Amygdala (tissue), 56 donors: ENCODE measurements at places on chromosomes 7 and 10.
A peak's percentile ranks its signal among the peaks of the same experiment; 100 is the strongest.

GRCh38 chr7:102175423-102176170, 111.1 kb upstream of the SH2B2 start:
- peak; percentile 59 for DNase-seq

DNA sequence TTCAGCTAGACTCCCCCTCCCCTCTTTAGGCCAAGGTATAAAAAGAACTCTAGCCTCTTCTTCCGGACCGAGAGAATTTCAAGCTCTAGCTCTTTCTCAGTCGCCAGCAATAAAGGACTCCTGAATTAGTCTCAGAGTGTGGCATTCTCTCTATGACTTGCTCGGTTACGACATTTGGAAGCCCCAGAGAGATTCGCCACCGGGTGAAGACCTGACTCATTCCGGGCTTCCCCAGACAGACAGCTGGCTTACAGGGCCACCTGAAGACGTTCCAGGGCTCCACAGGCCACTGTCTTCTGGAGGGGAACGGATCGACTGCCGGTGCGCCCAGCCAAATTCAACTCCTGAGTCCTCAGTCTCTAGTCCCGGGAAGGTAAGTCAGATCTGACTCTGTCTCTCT, at the start of gene AKR1B15:
TSS of gene AKR1B15 (plus strand) at position 234 of the 400 bp plus-strand sequence. CDS start 15,510 bp downstream, outside the sequence.
- DNase-seq: no peak

DNA sequence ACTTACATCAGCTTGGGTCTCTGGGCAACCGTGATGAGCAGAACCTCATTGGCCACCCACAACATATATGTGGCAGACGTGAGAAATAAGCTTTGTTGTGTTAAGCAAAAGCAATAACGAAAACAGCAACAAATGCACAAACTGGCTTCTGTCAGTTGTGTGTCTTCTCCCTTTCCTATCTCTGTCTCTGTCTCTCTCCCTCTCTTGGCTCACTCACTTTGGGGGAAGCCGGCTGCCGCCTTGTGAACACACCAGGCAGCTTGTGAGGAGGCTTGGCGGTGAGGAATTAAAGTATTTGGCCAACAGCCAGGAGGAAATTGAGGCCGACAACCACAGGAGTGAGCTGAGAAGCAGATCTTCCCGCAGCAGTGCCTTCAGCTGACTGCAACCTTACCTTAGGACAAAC, 21.9 kb upstream of the CDCA7L start:
- DNase-seq: no peak

- no peak for DNase-seq
Observed at GRCh38 chr7:114432061-114432460, 17.4 kb downstream of the FOXP2 start.

DNA sequence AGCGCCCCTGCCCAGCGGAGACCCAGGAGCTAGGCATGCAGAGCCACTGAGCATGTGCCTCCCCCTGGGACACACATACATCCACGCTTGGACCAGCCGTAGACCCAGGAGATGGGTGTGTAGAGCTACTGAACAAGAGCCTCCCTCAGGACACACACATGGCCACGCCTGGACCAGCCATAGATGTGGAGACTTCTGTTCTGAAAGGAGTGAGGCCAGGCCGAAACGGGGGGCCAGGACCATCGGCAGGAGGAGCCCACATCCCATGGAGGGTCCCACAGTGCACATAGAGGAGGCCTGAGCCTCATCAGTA, 340.4 kb downstream of the TCERG1L start:
- DNase-seq: no peak

DNA sequence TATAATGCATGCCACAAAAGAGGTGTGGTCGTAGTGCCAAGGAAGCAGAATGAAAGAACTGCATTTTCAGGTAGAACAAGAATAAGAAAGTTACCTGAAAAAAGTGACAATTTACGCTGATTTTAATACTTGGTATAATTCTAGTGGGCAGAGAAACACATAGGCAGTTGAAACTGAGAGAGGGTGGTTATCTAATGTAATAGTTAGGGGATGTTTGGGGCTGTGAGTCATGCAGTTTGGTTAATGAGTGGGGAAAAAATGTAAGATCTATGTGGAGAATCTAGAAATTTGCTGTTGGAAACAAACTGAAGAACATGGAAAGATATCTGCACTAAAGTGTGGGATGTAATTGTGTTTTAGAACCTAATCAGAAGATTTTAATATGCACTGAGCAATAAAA, 33.7 kb downstream of the ZNF37A start:
- no peak for DNase-seq

- no peak for DNase-seq
Observed at GRCh38 chr7:113217314-113217713, 99.0 kb upstream of the SMIM30 start.

DNA sequence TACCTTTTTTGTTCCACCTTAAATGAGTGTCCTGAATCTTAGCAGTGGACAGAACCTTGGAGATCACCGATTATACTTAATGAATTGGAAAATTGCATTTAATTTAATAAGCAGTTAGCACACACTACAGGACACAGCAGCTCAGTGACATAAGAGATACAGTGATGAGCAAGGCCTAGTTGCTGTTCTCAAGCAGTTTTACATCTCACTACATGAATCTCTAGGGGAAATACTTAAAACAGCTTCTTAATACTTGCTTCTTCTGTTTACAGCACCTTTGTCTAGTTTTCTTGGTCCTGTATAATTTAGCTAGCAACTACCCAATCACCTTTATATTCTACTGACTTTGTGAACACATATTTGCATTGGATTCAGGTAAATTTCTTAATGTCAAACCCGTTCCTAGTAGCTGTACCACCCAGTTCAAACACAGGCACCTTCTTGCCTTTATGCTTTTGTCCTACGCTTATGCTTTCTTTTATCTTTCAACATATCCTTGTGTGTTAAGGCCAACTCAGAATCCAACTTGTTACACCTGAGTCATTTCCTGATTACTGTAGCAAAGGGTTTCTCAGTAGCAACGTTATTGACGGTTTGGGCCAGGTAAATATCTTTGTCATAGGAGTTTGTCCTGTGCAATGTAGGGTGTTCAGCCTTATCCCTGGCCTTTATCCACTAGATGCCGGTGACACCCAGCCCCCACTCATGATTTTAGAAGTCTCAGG, 1.8 kb downstream of the STAM start:
- no peak for DNase-seq

DNA sequence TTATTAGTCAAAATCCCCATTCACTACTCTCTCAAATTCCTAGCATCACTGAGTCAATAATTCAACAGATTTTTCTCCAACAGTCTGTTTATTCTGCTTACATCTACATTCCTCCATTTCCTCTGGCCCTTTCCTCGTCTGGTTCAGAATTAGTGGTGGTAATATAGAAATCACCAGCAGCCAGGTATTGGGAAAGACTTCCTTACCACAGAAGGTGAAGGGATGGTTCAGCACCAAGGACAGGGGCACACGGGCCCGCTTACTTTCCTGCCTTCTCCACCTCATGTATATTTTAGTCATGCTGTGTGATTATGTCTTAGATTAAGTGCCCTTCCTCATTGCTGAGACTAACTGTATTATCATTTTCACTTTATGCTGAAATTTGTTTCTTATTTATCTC, 70.4 kb upstream of the APBB1IP start:
- DNase-seq: no peak

DNA sequence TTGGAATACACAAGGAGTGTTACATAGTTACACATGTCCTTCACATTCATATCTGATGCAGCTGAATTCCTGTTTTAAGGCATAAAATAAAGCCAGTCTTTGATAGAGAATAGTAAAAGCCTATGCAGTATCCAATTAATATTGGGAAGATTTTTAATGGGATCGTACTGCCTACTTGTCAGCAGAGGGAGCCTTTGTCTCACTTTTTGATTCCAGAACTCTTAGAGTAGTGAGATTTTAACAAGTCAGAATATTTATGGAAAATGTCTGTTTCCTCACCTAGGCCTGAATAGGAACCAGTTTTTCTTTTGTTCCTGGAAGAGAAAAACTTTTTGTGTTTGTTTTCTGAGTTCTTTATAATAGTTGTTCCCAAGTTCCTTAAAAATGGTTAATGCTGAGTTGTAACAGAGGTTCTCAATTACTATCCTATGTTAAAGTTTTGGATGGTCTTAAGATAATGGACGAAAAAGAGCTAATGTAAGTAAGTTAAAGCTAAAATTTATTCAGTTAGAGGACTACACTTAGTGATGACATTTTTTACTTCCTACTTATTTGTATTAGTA, 114.0 kb downstream of the BBS9 start:
- DNase-seq: no peak

DNA sequence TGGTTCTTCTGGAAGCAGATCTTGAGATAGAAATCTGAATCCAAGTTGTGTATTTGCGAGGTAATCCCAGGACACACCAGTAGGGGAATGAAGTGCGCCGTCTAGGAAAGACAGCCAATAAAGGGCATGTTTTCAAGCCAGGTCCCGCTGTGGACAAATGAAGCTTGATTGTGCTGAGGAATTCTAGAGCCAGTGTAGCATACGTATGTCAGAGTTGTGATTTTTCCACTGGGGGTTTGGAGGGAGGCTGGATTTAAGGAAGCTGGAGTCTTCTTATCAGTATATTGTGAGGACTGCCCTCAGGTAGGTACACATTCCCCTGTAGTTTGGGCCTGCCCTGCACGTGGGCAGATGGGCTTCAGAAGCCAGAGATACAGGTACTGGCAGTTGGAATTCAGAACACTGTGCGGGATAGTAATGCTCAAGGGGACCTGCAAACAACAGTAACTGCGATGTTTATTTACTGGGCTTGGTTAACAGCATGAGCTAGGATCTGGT, 50.9 kb downstream of the GALNT11 start:
- DNase-seq: no peak

- no peak for DNase-seq
Observed at GRCh38 chr7:74473116-74473515, 19.4 kb downstream of the GTF2IRD1 start.
